ENCODE measurements at places on chromosomes 11 and 22.
A peak's percentile ranks its signal among the peaks of the same experiment; 100 is the strongest.

- peak; percentile 93 for DNase-seq
These were observed 2.4 kb downstream of the SIDT2 start for GRCh38 chr11:117180661-117181585.

- DNase-seq, result no peak
These were observed 62.8 kb downstream of the MORC2 start for GRCh38 chr22:30905696-30906341.

- DNase-seq, result no peak
These were observed 908.3 kb downstream of the FAM181B start for GRCh38 chr11:81825346-81825745.

DNA sequence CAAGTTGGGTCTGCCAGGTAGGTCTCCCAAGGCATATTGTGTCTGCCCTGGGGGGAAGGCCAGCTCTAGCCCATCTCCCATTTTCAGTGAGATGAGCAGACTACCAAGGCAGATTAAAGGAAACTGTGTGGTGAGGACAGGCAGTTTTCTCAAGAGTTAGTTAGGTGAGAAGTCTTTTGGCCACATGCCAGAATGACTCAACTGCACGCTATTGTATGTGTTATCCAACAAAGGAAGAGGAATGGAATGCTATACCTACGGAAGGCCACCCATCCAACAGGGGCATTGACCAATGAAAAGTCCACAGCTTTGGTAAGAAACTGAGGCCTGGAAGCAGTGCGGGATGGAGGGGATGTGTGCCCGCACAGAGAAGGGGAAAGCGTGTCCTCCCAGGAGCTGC, 941.7 kb downstream of the NTM start:
- no peak for DNase-seq

GRCh38 chr11:79363861-79364378, 76.9 kb downstream of the TENM4 start:
- DNase-seq, result no peak

- no peak for DNase-seq
These were observed 111.8 kb downstream of the MICAL2 start for GRCh38 chr11:12222055-12222792.

GRCh38 chr11:102589047-102589459, 36.1 kb downstream of the MMP20 start:
- no peak for DNase-seq

DNA sequence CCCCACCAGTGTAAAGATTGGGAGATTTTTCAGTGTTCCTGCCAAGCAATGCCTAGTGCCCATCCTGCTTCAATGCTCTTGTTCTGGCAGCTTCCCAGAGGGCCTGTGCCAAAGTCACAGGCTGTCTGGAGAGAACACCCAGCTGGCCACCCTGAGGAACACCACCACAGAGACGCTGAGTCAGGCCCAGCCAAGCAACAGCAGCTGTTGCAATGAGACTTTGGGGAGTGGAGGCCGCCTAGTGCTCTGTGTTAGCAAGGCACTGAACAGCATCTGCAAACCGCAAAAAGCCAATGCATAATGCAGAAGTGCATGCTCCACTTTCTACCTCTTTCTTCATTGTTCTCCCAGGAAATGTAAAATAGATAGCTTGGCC, 168.1 kb downstream of the NXPE2 start:
- no peak for DNase-seq

DNA sequence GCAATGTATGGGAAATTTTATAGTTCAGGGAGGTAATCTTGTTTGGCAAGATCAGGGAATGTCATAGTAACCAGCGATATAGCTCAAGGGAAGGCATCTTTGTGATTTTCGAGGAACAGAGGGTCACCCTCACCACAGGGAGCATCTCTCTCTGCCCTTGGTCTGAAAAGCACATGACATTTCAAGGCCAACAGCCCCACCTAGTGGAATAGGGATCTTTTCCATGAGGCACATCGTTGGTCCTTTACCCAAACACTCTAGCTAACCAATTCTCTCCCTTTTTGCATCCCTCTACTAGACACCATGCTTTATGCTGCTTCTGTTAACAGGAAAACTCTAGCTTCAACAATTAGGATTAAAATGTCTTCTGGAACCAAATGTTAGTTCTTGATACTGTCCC, 179.0 kb downstream of the GRM5 start:
- DNase-seq, result no peak

- DNase-seq, result peak; percentile 47
These were observed 45.3 kb upstream of the NECTIN1 start for GRCh38 chr11:119774172-119774763.

- no peak for DNase-seq
These were observed 724.3 kb downstream of the TBC1D22A start for GRCh38 chr22:47486569-47487312.

GRCh38 chr22:23246982-23247766, 66.9 kb downstream of the BCR start:
- DNase-seq, result no peak

DNA sequence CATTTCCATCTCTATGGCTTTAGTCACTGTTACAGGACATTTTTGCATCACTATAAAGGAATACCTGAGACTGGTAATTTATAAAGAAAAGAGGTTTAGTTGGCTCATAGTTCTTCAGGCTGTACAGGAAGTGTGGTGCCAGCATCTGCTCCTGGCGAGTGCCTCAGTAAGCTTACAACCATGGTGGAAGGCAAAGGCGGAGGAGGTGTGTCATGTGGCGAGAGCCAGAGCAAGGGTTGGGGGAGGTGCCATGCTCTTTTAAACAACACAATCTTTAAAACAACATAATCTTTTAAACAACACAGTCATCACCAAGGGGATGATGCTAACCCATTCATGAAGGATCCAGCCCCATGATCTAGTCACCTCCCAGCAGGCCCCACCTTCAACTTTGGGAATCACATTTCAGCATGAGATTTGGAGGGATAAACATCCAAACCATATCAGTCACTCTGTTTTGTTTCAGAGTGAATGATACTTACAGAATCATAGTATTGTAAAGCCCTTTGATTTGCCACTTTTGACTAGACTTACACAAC, 103.3 kb downstream of the PDE3B start:
- DNase-seq, result no peak

DNA sequence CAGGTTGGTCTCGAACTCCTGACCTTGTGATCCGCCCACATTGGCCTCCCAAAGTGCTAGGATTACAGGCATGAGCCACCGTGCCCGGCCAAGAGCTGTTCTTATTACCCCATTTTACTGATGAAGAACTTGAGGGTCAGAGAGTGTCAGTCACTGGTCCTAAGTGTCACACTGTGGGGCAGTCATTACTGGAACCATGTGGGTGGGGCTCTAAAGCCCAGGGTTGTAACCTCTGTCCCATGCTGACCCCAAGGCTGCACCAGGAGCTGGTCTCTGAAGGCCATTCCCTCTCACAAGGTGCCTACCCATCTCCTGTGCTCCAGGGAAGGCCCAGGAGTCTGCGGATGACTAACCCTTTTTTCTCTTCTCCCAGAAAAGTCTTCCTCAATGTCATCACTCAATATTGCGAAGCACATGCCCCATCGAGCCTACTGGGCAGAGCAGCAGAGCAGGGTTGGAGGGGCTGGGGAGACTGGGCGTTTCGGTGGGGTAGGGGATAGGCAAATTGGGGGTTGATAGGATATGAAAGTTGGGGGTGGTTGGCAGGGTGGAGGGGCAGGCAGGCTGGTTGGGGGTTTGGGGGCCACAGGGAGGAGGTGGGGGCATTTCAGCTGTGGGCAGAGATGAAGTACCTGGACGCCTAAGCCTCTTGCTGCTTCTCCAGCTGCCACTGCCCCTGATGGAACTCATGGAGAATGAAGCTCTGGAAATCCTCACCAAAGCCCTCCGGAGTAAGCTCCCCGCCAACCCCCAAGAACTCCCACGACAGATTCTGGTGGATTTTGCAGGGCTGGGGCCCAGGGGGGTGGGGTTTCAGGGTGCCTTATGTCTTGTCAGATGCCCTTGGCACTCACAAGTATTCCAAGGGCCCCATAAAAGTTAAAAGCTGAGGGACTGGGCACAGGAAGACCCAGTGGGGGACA, 2.0 kb upstream of the ESRRA start:
- peak; percentile 70 for DNase-seq

DNA sequence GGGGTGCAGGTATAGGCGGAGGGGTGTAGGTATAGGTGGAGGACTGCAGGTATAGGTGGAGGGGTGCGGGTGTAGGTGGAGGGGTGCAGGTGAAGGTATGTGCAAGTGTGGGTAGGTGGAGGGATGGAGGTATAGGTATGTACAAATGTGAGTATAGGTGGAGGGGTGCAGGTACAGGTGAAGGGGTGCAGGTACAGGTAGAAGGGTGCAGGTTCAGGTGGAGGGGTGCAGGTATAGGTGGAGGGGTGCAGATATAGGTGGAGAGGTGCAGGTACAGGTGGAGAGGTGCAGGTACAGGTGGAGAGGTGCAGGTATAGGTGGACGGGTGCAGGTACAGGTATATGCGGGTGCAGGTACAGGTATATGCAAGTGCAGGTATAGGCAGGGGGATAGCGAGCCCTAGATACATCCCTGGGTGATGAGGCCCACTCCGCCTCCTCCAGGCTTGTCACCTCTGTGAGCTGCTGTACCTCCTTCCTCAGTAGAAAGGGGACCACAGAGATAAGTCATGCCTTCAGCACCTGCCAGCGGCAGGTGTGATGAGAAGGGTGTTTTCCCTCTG, 17.2 kb downstream of the LINC01488 start:
- peak; percentile 25 for DNase-seq

- DNase-seq, result no peak
These were observed 98.5 kb upstream of the RTL6 start for GRCh38 chr22:44596396-44597125.

DNA sequence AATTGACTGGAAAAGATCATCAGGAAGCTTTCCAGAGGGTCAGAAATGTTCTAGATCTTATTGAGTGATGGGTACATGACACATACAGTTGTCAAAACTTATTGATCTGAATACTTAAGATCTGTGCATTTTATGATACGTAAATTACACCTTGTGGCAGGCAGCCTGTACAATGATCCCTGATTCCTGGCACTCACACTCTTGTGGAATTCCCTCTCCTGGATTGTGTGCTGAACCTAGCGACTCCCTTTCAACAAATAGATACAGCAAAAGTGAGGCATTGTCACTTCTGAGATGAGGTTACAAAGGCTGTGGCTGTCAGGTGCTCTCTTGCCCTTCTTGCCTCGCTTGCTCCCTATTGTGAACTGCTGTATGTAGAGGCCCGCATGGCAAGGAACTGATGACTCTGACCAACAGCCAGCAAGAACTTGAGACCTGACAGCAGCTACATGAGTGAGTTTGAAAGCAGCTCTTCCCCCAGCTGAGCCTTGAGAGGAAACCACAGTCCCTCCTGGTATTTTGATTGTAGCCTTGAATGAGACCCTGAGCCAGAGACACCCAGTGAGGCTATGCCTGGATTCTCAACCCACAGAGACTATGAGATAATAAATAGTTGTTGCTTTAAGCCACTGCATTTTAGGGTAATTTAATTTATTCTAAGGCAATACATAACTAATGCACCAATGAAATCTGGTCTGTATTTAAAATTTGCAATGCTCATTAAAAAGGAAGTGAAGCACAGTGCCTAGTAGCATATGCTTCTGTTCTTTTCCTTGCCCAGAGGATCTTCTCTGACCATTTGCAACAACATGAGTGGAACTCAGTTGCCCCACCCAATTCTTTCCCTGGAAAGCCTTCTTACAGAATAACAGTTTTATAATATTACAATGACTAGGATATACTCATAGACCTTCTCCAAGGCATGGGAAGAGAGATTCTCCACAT, 60.5 kb upstream of the IZUMO1R start:
- no peak for DNase-seq

DNA sequence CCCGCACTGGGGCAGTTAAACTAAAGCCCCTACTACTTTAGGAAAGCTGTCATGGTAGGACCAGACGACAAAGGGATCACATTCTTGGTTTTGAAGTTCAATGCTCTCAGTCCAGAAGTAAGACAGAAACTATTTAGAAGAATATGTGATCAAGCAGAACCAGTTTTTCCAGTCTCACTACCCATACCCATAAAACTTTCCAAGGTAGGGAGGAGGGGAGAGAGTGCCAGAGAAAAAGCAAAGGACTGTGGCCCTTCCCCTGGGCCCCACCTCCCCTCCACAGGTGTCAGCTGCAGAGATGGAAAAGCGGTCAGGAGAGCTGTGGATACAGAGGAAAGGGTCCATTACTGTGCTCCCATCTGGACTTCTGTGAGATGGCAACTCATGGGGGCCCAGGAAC, 587.1 kb downstream of the SOX6 start:
- DNase-seq, result no peak

DNA sequence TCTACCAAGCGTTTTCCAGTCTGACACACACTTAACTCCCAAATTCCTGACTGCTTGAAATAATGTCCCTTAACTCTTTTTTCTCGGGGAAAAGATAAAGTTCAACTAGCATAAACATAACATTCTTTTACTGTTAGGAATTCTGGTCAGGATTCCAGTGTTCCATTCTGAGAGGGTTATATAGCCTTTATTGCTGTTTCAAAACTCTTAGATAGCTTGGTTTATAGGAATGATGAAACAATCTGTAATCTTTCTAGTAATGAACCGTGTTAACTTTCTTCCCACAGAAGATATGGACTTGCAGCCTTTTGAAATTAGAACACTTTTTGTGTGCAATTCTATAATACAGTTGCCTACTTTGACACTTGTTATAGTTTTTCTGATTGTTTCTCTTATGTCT, 8.6 kb downstream of the REXO2 start:
- DNase-seq, result no peak

DNA sequence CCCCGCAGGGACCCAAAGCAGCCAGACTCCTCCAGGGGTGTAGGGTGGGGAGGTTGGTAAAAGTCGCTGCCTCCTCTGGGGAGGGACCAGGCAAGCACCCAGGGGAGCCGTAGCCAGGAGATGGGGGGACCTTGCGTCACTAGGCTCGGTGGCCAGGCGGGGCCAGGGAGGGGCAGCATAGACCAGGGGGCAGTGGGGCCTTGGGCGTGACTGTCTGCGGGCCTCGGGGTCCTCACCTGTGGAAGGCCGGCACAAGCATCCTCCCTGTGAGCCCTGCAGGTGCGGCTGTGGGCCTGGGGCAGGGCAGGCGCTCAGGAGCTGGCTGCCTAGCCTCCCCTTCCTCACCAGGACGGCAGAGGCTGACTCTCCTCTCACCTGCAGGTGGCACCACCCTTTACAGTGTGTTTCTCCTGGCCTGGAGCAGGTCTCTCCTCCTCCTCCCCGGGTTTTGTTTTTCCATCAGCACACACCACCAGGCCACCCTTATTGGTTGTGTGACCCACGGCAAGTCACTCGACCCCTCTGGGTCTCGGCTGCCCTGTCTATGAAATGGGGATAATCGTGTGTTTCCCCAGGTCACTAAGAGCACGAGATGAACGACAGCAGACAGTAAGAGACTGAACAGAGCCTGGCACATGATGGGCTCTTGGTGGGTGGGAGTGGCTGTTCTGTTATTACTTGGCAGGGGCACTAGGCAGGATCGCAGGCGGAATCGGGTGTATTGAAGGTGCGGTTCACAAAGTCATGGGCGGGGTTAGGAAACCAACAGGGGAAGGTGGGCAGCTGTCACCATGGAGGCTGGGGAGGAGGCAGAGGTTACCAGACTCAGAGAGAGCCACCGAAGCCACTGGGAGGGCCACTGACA, 52.7 kb downstream of the FLRT1 start:
- no peak for DNase-seq

GRCh38 chr22:32650553-32651345, 150.8 kb upstream of the TIMP3 start:
- DNase-seq, result no peak

GRCh38 chr11:3204141-3205015, 14.2 kb downstream of the MRGPRG start:
- peak; percentile 57 for DNase-seq

Measured in posterior vena cava (tissue), 2 donors.